GM23248 (cell line): ENCODE measurements at places on chromosomes 1 and 21. TPM values are rescaled to one million over a fixed set of nuclear protein-coding genes. Genes with fewer than 3 reads are reported as not detected.

GRCh38 chr1:56334047-56334446 lies 245.3 kb downstream of the PLPP3 start:
- no peak overlapping the region for H3K27ac ChIP-seq
- peaks cover 12% of the 10 kb centered on the region for H3K4me1 ChIP-seq
- no peaks in the 10 kb centered on the region for H3K36me3 ChIP-seq
- no peak for DNase-seq

Gene NT5C1A
- polyA plus RNA-seq, result not detected in 2 replicates

Gene ERG
- polyA plus RNA-seq, result 1.2 and 1.3 TPM in 2 replicates

DNA sequence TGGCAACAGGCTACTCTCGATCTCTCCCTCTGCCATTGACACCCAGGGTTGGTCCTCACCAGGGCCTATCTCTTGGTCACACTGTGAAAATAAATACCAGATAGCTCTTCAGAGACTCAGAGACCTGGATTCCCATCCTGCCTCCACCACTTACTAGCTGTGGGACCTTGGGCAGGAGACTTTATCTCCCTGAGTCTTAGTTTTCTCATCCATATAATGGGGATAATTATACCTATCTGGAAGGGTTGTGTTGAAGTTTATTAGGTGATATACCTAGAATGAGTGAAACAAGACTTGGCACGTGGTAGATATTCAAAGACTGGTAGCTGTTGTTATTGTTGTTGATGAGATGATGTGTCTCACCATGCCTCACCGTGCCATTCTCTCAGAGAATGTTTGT lies 7.4 kb downstream of the DMBX1 start:
- no peak overlapping the region for H3K27ac ChIP-seq
- no peak overlapping the region for H3K4me3 ChIP-seq
- H3K4me1 ChIP-seq, result no peaks in the 10 kb centered on the region
- peaks cover 41% of the 10 kb centered on the region for H3K27me3 ChIP-seq

GRCh38 chr1:218524526-218524925 lies 179.4 kb downstream of the TGFB2 start:
- DNase-seq, result peak; percentile 51
- H3K4me3 ChIP-seq, result no peak overlapping the region
- H3K36me3 ChIP-seq, result no peaks in the 10 kb centered on the region
- H3K27me3 ChIP-seq, result no peaks in the 10 kb centered on the region

DNA sequence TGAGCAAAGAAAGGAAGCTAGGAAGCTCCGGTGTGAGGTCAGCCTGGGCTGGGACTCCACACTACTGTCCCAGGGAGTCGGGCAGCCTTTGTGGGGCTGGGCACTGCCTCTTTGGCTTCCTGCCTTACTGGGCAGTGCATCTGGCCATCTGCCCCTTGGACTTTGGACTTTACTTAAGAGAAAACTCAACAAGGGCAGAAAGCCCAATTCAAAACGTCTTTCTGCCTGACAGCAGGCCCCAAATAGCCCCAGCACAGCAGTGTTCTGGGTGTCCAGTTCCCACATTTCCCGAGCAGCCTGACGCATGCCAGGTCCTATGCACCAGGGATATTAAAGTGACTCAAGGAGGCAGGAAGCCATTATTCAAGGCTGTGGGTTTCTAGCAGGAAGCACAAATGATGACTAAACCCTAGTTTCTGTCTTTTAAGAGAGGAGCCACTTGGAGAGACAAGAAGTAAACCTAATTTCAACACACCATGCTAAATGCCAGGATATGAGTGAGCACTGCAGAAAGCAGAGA lies 37.9 kb upstream of the EDEM3 start:
- H3K4me3 ChIP-seq, result peak overlapping the region; percentile 17
- H3K36me3 ChIP-seq, result no peaks in the 10 kb centered on the region
- H3K27me3 ChIP-seq, result no peaks in the 10 kb centered on the region
- DNase-seq, result peak; percentile 99

DNA sequence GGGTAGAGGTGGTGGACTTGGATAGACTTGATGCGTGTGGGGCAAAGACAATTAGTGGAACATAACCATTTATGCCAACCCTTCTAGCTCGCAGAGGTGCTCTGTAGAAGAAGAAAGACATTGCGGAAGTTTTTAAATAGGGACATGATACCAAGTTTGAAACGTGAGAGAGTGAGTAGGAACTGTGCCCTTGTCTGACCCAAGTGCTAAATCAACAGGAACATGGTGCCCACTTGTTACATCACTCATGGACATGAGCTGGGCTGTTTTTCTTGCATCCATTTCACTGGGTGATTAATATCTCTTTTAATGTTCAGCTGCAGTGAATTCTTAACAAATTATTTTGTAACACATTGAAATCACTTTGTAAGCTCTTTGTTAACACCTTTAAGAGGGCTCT lies 408.1 kb upstream of the VAMP3 start:
- H3K36me3 ChIP-seq, result no peaks in the 10 kb centered on the region
- no peaks in the 10 kb centered on the region for H3K27me3 ChIP-seq
- H3K4me1 ChIP-seq, result no peaks in the 10 kb centered on the region
- no peak overlapping the region for H3K4me3 ChIP-seq

GRCh38 chr1:11143401-11143800 lies 43.7 kb upstream of the EXOSC10 start:
- H3K27ac ChIP-seq, result no peak overlapping the region
- DNase-seq, result no peak
- H3K4me3 ChIP-seq, result no peak overlapping the region
- peaks cover 16% of the 10 kb centered on the region for H3K4me1 ChIP-seq
- H3K27me3 ChIP-seq, result no peaks in the 10 kb centered on the region

DNA sequence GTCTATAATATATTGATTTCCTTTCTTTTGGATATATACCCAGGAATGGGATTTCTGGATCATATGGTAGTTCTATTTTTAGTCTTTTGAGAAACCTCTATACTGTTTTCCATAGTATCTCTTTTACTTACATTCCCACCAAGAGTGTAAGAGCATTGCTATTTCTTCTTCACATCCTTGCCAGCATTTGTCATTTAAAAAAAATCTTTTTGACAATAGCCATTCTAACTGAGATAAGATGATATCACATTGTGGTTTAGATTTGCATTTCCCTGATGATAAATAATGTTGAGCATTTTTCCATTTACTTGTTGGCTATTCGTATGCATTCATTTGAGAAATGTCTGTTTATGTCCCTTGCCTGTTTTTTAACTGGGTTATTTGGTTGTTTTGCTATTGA lies 467.4 kb downstream of the COL11A1 start:
- H3K4me3 ChIP-seq, result no peak overlapping the region
- H3K4me1 ChIP-seq, result no peaks in the 10 kb centered on the region
- DNase-seq, result no peak
- no peaks in the 10 kb centered on the region for H3K27me3 ChIP-seq
- H3K27ac ChIP-seq, result no peak overlapping the region
- H3K36me3 ChIP-seq, result no peaks in the 10 kb centered on the region

Gene KCNA2
- not detected in 2 replicates for polyA plus RNA-seq

DNA sequence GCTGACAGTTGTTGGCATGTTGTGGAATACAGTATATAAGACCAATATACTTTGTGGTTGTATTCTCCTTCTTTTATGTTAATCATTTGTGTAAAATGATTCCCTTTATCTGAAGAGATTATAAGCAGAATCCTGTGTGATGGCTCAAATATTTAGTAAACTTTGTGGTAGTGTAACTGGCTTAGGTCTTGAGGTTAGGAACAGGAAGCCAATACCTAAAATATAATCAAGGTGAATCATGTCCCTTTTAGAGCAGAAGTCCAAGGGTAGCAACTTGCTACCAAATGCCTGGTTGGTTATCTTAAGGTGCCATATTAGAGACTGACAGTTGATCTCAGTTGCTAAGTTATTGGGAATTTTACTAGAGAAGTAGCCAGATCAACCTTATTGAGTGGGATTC lies 398.5 kb upstream of the ADAMTS5 start:
- DNase-seq, result peak; percentile 24
- no peak overlapping the region for H3K4me3 ChIP-seq
- H3K36me3 ChIP-seq, result no peaks in the 10 kb centered on the region
- H3K27me3 ChIP-seq, result no peaks in the 10 kb centered on the region
- H3K4me1 ChIP-seq, result peaks cover 16% of the 10 kb centered on the region

GRCh38 chr1:8213676-8214075 lies 104.2 kb upstream of the SLC45A1 start:
- peaks cover 20% of the 10 kb centered on the region for H3K4me1 ChIP-seq
- H3K27ac ChIP-seq, result no peak overlapping the region
- H3K4me3 ChIP-seq, result no peak overlapping the region
- no peak for DNase-seq
- no peaks in the 10 kb centered on the region for H3K36me3 ChIP-seq

Gene OR2AK2
- not detected in 2 replicates for polyA plus RNA-seq

DNA sequence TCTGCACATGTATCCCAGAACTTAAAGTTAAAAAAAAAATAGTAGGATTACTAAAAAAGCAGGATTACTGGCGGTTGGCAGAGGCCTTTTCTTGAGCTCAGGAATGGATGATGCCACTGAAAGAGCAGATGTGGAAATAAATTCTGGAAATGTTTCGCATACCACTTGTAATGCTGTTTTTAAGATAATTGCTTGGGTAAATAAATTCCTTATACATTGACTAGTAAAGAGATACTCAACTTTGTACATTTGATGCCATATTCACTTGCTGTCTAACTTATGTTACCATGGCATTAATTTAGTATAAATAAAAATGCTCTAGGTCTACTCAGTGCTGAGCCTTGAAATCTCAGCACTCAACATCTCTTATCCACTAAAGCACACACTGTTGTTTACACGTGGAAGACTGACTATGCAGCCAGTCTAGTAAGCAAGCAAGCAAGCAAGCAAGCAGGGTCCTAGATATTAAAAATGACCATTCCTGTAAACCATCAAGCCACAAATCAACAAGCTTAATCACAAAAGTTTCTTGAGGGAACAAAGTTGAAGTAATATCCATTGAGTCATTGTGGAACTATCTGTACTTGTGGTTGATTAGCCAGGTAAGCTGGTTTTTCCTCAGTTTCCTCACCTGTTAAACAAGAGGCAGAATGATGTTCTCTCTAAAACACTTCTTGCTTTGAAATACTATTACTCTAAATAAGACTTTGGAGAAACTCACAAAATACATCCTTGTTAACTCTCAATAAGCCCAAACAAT lies 1.7 kb upstream of the RASAL2 start:
- peaks cover 35% of the 10 kb centered on the region for H3K4me1 ChIP-seq
- peak overlapping the region; percentile 92 for H3K4me3 ChIP-seq
- peak overlapping the region; percentile 82 for H3K27ac ChIP-seq

GRCh38 chr21:34692458-34693020 lies 23.7 kb downstream of the CLIC6 start:
- H3K4me3 ChIP-seq, result no peak overlapping the region
- 0 out of 2 replicates have a peak, but pooled peaks cover 3% of the 10 kb centered on the region for H3K4me1 ChIP-seq
- no peak overlapping the region for H3K27ac ChIP-seq
- no peaks in the 10 kb centered on the region for H3K36me3 ChIP-seq

- H3K27me3 ChIP-seq, result no peaks in the 10 kb centered on the region
- no peak overlapping the region for H3K27ac ChIP-seq
- no peak overlapping the region for H3K4me3 ChIP-seq
- no peaks in the 10 kb centered on the region for H3K36me3 ChIP-seq
- H3K4me1 ChIP-seq, result no peaks in the 10 kb centered on the region
Measured at GRCh38 chr21:14773777-14774345, 227.7 kb upstream of the SAMSN1 start.

- H3K27me3 ChIP-seq, result no peaks in the 10 kb centered on the region
- no peak overlapping the region for H3K27ac ChIP-seq
- H3K4me3 ChIP-seq, result no peak overlapping the region
- H3K4me1 ChIP-seq, result peaks cover 12% of the 10 kb centered on the region; the same call in 1 of the 2 replicates
- no peak for DNase-seq
- H3K36me3 ChIP-seq, result peaks cover 4% of the 10 kb centered on the region; the same call in 1 of the 2 replicates
Measured at GRCh38 chr1:111654839-111655238, 35.2 kb downstream of the RAP1A start.

DNA sequence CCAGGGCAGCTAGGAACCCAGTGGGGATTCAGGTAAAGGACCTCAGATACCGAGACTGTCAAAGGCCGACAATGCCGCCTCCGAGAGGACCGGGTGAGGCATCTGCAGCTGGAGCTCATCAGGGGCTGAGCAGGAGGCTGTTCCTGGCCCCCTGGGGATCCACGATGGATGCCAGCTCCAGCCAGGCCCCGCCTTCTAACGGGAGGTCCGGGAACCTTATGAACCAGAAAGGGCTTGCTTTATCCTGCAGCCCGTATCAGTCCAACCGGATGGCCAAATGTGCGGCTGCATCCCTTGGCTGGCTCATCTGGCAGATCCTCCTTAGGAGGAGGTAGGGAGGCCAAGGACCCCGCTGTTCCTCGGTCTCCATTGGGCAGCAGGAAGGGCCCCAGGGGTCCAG lies 32.0 kb downstream of the SLC45A1 start:
- no peak overlapping the region for H3K27ac ChIP-seq
- no peak overlapping the region for H3K4me3 ChIP-seq
- no peaks in the 10 kb centered on the region for H3K27me3 ChIP-seq
- H3K36me3 ChIP-seq, result peaks cover 22% of the 10 kb centered on the region; the same call in 1 of the 2 replicates
- no peaks in the 10 kb centered on the region for H3K4me1 ChIP-seq

DNA sequence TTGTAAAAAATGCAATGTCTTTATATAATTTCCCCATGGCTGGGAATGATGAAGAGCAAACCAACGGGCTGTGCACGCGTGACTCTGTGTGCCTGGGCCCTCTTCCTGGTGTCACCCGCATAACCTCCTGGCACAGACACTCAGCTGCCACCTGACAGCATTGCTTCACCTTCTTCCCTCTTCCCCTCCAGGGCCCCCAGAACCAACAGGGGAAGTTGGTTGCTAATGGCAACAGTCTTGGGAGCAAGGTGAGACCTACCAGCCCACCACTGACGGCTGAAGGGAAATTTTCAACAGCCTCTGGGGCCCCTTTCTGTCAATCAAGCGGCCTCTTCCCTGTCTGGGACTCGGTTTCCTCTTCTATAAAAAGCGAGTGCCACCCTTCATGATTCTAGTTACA lies 33.2 kb downstream of the SSBP3 start:
- H3K4me3 ChIP-seq, result no peak overlapping the region
- H3K4me1 ChIP-seq, result peaks cover 11% of the 10 kb centered on the region
- no peak for DNase-seq
- no peak overlapping the region for H3K27ac ChIP-seq

Gene CYP4X1
- not detected in 2 replicates for polyA plus RNA-seq

- H3K27me3 ChIP-seq, result no peaks in the 10 kb centered on the region
- H3K4me1 ChIP-seq, result no peaks in the 10 kb centered on the region
- no peaks in the 10 kb centered on the region for H3K36me3 ChIP-seq
- H3K4me3 ChIP-seq, result no peak overlapping the region
- no peak overlapping the region for H3K27ac ChIP-seq
- peak; percentile 53 for DNase-seq
Measured at GRCh38 chr1:177959811-177960515, 9.9 kb downstream of the SEC16B start.
